ENCODE measurements at places on chromosomes 2 and 18.

GRCh38 chr18:44733069-44733753 is 52.5 kb downstream of the SETBP1 start:
- no peak for DNase-seq

GRCh38 chr2:29006092-29006979 is 25.2 kb downstream of the TOGARAM2 start:
- no peak for DNase-seq

- no peak for DNase-seq
These were observed 24.4 kb downstream of the GRHL1 start for GRCh38 chr2:9975805-9976447.

DNA sequence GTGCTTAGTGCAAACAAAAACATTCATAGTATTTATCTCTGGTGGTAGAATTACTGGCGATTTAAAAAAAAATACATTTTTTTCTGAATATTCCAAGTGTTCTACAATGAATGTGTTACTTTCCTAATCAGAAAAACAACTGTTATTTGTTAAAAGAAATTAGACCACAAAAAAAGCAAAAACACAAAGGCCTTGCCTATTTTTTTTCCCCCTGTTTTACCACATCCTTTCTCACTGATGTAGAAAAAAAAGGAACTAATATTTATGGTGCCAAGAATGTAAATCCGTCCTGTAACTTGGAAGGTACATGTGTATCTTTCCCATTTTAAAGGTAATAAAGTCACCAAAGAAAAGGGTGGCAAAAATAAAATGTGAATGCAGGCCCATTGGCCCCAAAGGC is 28.4 kb upstream of the MGAT4A start:
- no peak for DNase-seq

GRCh38 chr2:61158356-61158955 is 3.5 kb upstream of the C2orf74 start:
- no peak for DNase-seq

DNA sequence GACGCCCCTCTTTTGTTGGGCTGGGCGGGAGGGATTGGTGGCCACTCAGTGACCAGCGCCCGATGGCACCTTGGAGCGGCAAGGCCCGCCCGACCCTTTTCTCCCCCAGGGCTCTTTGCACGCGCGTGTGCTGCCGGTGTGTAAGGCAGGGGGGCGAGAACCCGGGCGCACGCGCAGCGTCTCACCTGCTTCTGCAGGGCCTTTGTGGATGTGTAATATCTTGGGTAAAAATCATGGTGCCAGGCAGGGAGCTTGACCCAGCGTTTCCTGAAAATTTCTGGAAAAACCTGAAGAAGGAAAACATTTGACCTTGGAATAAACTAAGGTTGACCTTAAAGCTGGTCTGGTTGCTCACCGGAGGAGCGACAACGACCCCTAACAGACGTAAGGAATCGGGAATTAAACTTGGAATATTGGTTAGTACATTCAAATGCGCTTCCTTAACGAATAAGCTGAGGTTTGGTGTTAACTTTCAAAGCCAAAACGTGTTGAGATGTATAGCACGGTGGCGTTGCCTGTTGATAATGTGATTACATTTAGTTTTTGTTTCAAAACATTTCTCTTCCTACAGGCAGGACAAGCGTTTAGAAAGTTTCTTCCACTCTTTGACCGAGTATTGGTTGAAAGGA is 438 bp downstream of the HSPE1 start:
- no peak for DNase-seq

DNA sequence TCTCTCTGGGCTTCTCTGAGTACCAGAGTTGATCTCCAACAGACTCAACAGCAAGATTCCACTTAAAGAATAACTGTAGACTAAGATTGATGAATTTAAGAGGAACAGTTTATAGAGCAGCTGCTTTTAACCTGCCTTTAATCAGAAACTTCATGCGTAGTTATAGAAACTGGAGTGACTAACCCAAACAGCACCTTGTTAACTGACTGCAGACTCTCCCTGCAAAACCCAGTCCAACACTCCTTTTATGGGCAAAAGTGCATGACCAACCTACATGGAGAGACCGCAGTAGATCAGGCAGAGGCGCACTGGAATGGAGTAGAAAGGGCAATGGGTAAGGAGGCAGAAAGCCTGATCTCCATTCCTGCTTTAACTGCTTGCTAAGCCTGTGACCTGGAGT is 110.6 kb downstream of the NRP2 start:
- DNase-seq, result no peak

- no peak for DNase-seq
These were observed 36.3 kb upstream of the SLC8A1 start for GRCh38 chr2:40488101-40488601.

GRCh38 chr2:73116182-73116960 is 3.6 kb upstream of the RAB11FIP5 start:
- no peak for DNase-seq

DNA sequence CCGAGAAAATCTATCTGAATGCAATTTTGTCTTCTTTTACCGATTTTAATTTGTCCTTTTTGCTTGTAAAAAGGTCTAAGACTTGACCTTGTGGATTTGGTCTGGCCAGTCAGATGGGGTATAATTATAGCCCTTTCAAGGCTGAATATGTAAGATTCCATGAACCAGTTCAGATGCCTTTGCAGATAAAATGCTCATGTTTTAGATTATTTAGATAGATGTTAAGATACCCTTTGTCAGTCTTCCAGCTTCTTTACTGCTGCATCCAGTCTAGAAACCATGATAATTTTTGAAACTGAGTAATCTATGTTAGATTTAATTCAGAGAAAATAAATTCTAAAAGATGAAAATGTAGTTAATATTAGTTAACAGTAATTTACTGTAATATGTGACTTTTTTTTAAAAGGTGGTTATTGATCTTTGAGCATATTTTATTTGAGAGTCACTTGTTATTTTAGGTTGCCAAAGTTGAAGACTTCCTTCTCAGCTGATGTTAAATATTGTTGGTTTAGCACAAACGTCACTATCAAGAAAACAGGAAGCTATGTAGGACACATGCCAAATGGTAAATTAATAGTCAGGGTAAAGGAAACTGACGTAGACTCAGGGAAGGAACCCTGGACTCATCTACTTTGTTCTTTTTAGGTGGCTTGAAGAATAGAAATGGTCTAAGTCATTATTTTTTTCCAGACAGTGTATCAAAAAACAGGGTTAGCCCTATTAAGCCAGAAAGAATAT is 29.8 kb downstream of the BABAM2 start:
- no peak for DNase-seq

DNA sequence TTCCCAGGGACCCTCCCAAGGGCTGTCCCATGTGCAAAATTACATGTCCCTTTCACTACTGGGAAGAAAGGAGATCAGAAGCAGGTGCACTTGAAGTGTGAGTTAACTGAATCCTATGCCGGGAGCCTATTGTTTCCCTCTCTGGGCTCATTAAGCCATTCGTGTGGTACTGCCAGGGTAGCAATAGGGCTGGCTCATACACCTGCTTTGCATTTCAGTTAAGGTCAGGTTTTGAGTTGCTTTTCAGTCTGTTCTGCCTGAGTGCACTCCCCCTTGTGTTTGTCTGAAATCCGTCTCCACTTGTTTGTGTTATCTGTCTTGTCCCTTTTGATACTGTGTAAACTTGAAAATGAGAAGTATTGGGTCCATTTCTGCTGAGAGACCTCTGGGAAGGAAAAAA is 1232.6 kb upstream of the NRXN1 start:
- no peak for DNase-seq

DNA sequence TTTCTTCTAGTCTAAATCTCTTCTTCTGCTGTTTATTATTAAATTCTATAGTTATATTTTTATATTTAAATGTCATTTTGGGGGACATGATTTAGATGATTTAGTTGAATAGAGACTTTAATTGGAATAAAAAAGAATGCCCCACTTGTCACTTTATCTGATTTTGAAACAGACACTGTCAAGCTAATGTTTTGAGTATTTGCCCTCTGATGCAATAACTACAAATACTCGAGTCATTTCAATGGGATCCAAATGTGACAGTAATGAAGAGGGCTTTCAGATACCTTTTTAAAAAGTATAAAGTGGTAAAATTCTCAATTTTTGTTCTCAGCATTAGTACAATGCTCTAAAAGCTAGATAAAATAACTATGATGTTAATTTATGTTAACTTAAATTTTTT is 257.3 kb upstream of the SESTD1 start:
- DNase-seq, result no peak

GRCh38 chr2:150141226-150142001 is 346.1 kb downstream of the RND3 start:
- no peak for DNase-seq

GRCh38 chr18:59383851-59384250 is 24.8 kb upstream of the LMAN1 start:
- no peak for DNase-seq

DNA sequence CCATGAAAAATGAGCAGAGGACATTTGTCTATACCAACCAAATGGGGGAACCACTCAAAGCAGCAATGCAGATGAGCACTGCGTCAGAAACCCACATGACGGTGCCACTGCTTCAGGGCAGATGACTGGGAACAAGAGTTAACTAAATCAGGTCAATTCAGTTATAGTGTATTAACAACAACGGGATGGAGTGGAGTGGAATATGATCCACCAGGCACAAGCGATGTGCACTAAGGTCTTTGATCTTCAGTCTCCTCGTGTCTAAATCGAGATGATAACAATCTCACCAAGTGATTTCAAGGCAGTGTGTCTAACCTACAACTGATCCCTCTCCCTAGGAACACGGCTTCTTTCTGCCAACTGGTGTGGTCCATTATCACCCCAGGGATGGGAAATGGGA is 269.0 kb downstream of the RAD51AP2 start:
- DNase-seq, result no peak

GRCh38 chr2:225070811-225071210 is 28.5 kb upstream of the DOCK10 start:
- no peak for DNase-seq

GRCh38 chr18:71125581-71125980 is 836.7 kb downstream of the SOCS6 start:
- no peak for DNase-seq

DNA sequence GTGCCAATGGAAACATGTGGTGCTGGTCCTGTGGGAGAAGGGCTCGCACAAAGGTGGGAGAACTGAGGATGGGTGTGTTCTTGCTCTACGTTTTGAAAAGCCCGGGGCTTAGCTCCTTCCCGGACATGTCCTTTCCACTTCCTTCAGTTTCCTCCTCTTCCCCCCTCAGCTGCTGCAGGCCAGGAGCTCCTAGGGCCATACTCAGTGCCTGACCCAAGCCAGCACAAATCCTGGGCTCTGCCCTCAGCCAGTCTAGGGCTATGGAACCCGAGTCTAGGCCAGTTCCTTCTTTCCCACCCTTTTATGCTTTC is 1.4 kb upstream of the SIX2 start:
- no peak for DNase-seq

DNA sequence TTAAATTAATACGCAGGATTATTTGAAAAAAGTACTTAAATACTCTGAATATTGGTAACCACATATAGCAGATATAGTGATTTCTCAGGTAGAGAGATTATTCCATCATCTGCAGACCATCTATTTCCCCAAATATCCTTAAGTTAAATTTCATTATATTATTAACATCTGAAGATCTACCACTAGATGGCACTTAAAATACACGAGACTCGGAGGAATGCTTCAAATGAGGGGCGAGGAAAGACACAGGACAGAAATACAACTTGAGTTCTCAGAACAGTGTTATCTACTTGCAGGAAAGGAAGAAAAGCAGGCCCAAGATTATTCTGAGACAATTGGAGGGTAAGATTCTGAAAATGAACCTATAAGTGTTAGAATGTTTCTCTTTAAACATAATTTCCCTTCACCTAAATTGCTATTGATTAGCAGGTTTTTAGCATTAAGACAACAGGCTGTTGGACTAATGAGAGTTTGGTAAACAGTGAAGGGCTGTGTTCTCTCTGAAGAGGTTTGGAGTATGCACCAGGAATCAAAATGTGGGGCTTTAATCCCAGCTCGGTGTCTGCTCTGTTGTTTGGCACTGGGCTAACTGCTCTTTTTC is 76.9 kb upstream of the GCFC2 start:
- no peak for DNase-seq

DNA sequence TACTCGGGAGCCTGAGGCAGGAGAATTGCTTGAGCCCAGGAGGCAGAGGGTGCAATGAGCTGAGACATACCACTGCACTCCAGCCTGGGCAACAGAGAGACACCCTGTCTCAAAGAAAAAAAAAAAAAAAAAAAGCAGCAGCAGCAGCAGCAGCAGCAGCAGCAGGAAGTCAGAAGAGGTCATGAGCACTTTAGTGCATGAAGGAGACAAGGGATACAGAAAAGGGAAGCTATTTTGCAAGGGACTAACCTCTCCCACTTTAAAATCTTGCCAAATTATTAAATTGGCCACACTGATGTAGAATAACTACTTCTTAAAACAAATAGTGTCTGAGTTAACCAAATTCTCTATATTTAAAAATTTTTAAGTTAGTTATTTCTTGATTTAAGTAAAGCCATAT is 113.4 kb upstream of the PDE1A start:
- no peak for DNase-seq

GRCh38 chr2:235701206-235701981 is 207.6 kb downstream of the AGAP1 start:
- DNase-seq, result no peak

DNA sequence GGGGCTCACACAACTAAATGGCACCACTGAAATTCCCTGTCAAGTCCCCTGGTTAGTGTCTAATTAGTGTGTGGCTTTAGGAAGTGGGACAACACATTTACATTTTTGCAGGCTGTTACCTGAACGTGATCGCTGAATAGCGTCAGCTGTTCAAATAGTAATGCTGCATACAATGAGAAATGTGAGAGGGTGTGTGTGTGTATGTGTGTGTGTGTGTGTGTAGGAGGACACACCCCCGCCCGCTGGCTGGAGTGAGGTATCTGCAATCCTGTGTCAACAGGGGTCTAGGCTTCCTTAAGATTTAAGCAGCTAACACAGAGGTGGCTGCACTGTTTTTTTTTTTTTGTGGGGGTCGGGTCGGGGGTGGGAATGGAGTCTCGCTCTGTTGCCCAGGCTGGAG is 4.8 kb upstream of the LYPD6B start:
- DNase-seq, result no peak

DNA sequence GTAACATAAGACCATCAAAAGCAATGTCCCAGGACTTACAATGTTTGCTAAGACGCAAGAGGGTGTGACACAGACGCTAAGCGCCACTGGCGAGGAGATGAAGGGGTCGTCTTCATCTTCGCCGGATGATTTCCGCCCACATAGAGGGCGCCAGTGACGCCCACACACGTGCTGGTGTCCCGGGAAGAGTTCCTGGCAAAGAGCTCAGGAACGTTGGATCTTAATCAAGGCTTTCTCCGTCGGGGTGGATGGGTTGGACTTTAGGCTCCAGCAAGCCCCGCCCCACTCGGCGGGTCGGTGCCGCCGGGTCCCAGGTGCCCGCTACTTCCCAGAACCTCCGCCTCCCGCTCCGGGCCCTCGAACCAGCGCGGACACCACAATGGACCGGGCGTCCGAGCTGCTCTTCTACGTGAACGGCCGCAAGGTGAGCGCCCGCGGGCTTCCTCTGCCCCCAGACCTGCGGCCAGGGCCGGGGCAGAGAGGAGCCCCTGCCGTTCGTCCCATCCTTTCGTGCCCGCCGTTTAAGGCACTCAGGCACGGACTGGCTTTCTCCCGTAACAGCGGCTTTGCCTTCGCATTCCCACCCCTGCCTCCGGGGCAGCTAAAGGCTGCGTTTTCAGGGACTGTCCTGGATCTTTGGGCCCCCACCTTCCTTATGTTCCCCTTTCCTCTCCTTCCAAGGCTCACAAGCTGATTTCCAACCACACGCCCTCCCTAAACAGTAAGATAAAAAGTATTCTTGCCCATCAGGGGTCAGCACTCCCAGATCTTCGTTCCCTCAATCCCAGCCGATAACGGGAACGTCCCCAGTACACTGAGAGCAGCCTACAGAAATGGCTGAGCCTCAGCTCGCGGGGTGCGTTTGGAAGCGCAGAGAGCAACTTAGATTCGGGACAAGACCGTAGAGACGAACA is at the start of gene AOX1:
TSS of gene AOX1 (plus strand) at position 285 of the 914 bp plus-strand sequence. CDS start at position 380, 95 bp downstream.
- peak; percentile 4 for DNase-seq

- no peak for DNase-seq
These were observed 60.4 kb upstream of the SLC1A4 start for GRCh38 chr2:64928813-64929212.
